ENCODE measurements at places on chromosomes 6 and 20.

DNA sequence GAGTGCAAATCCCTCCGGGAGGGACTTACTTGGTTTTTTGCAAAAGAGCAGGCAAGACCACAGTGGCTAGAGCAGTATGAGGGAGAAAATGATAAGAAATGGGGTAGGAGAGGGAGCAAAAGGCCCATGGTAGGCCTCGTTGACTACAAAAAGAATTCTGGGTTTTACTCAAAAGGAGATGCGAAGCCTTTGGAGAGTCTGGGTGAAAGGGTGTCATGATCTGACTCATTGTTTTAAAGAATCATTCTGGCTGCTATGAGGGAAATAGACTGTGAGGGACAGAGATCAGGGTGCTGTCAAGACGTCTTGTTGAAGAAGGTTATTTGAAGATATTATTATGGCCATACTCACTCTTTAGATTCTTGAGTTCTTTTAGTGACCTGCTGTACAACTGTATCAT, 13.0 kb downstream of the TBC1D32 start:
- H3K27me3 ChIP-seq, result no peaks in the 10 kb centered on the region
- H3K27ac ChIP-seq, result no peak overlapping the region
- no peak for DNase-seq
- peaks cover 9% of the 10 kb centered on the region for H3K36me3 ChIP-seq
- no peaks in the 10 kb centered on the region for H3K4me1 ChIP-seq
- H3K4me3 ChIP-seq, result no peak overlapping the region

GRCh38 chr6:42349753-42350511, 101.8 kb downstream of the TRERF1 start:
- no peaks in the 10 kb centered on the region for H3K36me3 ChIP-seq
- H3K27me3 ChIP-seq, result no peaks in the 10 kb centered on the region
- no peak overlapping the region for H3K27ac ChIP-seq
- H3K4me3 ChIP-seq, result no peak overlapping the region
- no peak for DNase-seq
- H3K4me1 ChIP-seq, result no peaks in the 10 kb centered on the region

- H3K27ac ChIP-seq, result no peak overlapping the region
- H3K4me1 ChIP-seq, result peaks cover 26% of the 10 kb centered on the region
Observed at GRCh38 chr6:105791583-105792318, 294.4 kb upstream of the PRDM1 start.

DNA sequence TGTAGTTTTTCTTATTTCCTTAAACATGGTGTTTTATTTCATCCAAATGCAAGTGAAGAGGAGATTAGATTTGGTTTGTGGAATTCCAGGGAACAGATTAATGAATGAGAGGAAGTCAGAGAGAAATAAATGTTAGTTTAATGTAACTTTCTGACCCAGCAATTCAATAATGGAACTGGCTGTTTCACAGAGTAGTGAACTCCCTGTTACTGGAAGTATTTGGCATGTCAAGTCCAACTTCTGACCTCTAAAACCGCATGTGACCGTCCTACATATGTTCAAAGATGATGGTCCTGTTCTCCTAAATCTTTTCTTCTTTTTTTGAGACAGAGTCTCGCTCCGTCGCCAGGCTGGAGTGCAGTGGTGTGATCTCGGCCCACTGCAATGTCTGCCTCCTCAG, 18.7 kb downstream of the PROCR start:
- no peak overlapping the region for H3K27ac ChIP-seq
- DNase-seq, result no peak
- H3K36me3 ChIP-seq, result no peaks in the 10 kb centered on the region
- H3K4me3 ChIP-seq, result no peak overlapping the region
- no peaks in the 10 kb centered on the region for H3K27me3 ChIP-seq

DNA sequence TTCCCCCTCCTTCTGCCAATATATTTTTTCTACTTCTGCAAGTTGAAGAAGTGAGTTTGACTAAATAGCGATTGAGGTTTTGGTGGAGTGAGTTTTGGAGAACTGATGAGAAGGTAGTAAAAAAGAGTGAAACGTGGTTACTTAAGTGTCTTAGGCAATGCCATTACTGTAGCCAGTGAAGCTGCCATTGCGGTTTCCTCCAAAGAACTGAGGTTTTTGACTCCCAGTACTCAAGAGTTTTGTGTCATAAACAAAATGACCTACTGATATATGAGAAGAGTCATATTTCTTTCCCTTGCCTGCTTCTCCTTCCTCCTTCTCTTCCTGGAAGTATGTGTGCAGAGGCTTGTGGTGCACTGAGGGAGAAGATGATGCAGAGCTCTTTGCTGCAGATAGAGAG, 554.5 kb upstream of the MAP3K7 start:
- no peaks in the 10 kb centered on the region for H3K36me3 ChIP-seq
- H3K27ac ChIP-seq, result no peak overlapping the region
- no peaks in the 10 kb centered on the region for H3K4me1 ChIP-seq
- H3K4me3 ChIP-seq, result no peak overlapping the region
- DNase-seq, result no peak

- peaks cover 3% of the 10 kb centered on the region for H3K4me1 ChIP-seq
- peaks cover 38% of the 10 kb centered on the region for H3K27me3 ChIP-seq
- H3K4me3 ChIP-seq, result no peak overlapping the region
Observed at GRCh38 chr6:146028252-146028795, 538 bp upstream of the GRM1 start.

DNA sequence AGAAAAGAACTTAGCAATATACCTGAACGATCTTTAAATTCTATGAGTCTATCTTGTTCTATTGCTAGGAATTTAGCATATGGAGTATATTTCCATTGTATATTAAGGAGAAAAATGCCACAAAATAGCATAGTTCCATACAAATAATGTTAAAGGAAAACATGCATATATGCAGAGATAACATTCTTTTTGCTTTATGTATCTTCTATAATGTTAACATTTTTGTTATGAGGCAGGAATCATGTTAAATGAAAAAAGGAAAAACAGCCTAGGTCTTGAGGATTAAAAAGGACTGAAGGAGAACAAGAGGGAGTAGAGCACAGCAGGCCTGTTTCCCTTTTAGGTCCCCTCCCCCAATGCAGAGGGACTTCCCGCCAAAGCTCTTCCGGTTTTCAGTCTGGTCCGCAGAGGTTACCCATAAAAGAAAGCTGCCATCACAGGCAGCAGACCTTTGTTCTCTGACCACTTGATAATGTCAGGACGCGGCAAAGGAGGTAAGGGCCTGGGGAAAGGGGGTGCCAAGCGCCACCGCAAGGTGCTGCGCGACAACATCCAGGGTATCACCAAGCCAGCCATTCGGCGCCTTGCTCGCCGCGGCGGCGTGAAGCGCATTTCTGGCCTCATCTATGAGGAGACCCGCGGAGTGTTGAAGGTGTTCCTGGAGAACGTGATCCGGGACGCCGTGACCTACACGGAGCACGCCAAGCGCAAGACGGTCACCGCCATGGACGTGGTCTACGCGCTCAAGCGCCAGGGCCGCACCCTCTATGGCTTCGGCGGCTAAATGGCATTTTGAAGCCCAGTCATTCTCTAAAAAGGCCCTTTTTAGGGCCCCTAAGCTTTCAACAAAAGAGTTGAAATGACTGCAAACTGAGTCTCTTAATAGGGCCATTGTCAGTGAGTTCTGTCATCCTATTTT, 108.4 kb upstream of the PRSS16 start:
- H3K4me3 ChIP-seq, result peak overlapping the region; percentile 58
- no peaks in the 10 kb centered on the region for H3K27me3 ChIP-seq
- H3K27ac ChIP-seq, result peak overlapping the region; percentile 70
- no peaks in the 10 kb centered on the region for H3K36me3 ChIP-seq

- H3K4me1 ChIP-seq, result peaks cover 76% of the 10 kb centered on the region
- no peak overlapping the region for H3K27ac ChIP-seq
- H3K4me3 ChIP-seq, result peak overlapping the region; percentile 38
- DNase-seq, result no peak
- no peaks in the 10 kb centered on the region for H3K36me3 ChIP-seq
Observed at GRCh38 chr6:108168090-108168463, 2.3 kb downstream of the NR2E1 start.

- no peak for DNase-seq
- H3K36me3 ChIP-seq, result no peaks in the 10 kb centered on the region
- no peaks in the 10 kb centered on the region for H3K27me3 ChIP-seq
- peak overlapping the region; percentile 96 for H3K4me3 ChIP-seq
- peaks cover 33% of the 10 kb centered on the region for H3K4me1 ChIP-seq
Observed at GRCh38 chr6:133953634-133954415, 801 bp downstream of the TBPL1 start.

- H3K27me3 ChIP-seq, result no peaks in the 10 kb centered on the region
- H3K4me3 ChIP-seq, result no peak overlapping the region
- peaks cover 44% of the 10 kb centered on the region for H3K36me3 ChIP-seq
- no peaks in the 10 kb centered on the region for H3K4me1 ChIP-seq
- DNase-seq, result no peak
Observed at GRCh38 chr6:36076178-36077063, 48.8 kb downstream of the MAPK14 start.

DNA sequence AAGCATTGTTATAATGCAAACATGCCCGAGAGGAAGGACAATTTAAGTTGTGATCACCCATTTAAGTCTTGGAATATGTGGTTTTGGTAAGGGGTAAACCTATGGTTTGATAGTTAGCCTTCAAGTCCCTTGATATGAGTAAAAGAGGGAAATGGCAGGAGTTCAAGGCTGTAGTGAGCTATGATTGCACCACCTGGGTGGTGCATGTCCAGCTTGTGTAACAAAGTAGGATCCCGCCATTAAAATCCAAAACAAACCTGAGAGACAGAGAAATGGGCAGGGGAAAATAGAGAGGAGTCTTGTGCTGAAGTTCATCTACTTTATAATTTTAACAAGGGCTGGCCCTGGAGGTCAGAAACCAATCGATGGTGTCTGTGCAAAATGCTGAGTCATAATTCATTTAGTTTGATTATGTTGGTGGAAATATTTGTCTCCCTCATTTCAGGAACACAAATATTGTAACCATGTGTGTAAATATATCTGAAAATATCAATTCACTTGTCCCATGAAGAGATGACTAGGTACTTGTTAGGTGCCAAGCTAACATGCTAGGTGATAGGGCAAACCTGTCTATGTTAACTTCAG, 23.2 kb upstream of the ARMH2 start:
- peaks cover 3% of the 10 kb centered on the region for H3K4me1 ChIP-seq
- H3K27ac ChIP-seq, result no peak overlapping the region
- no peak overlapping the region for H3K4me3 ChIP-seq
- no peaks in the 10 kb centered on the region for H3K27me3 ChIP-seq

DNA sequence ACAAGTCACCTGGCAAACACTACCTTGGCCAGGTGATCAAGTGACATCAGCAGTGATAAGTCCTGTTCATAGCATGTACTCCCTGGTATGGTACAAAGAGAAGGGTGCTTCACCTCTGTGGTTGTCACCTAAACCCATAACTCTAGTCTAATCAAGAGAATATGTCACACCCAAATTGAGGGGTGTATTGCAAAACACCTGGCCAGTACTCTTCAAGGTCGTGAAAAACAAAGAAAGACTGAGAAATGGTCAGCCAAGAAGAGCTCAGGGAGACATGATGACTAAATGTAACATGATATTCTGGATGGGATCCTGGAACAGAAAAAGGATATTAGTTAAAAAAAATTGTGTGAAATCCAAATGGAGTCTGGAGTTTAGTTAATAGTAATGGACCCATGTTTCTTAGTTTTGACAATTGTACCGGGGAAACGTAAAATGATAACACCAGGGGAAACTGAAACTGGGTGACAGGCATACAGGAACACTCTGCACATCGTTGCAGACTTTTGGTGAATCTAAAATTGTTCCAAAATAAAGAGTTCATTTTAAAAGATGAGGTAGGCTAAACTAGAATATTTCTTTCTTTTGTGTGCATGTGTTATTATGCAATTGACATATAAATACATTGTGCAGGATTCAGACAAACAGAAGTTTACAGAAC, 262.0 kb downstream of the CDC5L start:
- H3K27ac ChIP-seq, result no peak overlapping the region
- no peaks in the 10 kb centered on the region for H3K36me3 ChIP-seq
- H3K4me3 ChIP-seq, result no peak overlapping the region
- DNase-seq, result no peak
- no peaks in the 10 kb centered on the region for H3K27me3 ChIP-seq
- peaks cover 9% of the 10 kb centered on the region for H3K4me1 ChIP-seq

- peak overlapping the region; percentile 18 for H3K27ac ChIP-seq
- H3K4me1 ChIP-seq, result peaks cover 9% of the 10 kb centered on the region
- no peaks in the 10 kb centered on the region for H3K27me3 ChIP-seq
- H3K36me3 ChIP-seq, result no peaks in the 10 kb centered on the region
- peak overlapping the region; percentile 29 for H3K4me3 ChIP-seq
- no peak for DNase-seq
Observed at GRCh38 chr6:157954150-157955117, 27.2 kb upstream of the SYNJ2 start.

- H3K4me1 ChIP-seq, result no peaks in the 10 kb centered on the region
- no peak overlapping the region for H3K27ac ChIP-seq
- no peak for DNase-seq
- no peaks in the 10 kb centered on the region for H3K27me3 ChIP-seq
- no peaks in the 10 kb centered on the region for H3K36me3 ChIP-seq
Observed at GRCh38 chr6:135331002-135331401, 149.9 kb downstream of the MYB start.

DNA sequence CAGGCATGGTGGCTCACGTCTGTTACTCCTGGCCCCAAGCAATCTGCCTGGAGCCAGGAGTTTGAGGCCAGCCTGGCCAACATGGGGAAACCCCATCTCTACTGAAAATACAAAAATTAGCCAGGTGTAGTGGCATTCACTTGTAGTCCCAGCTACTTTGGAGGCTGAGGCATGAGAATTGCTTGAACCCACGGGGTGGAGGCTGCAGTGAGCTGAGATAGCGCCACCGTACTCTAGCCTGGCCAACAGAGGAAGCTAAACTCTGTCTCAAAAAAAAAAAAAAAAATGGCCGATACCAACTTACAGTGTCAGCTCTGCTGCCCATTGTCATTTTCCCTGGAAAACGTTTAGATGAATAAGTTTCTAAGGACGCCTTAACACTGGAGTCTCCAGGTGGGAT, 489.9 kb downstream of the TFAP2A start:
- H3K36me3 ChIP-seq, result no peaks in the 10 kb centered on the region
- no peak overlapping the region for H3K4me3 ChIP-seq
- H3K27me3 ChIP-seq, result no peaks in the 10 kb centered on the region
- no peak for DNase-seq

GRCh38 chr6:41818271-41819054, 31.0 kb downstream of the TOMM6 start:
- no peak overlapping the region for H3K27ac ChIP-seq
- DNase-seq, result no peak
- H3K27me3 ChIP-seq, result no peaks in the 10 kb centered on the region
- no peaks in the 10 kb centered on the region for H3K36me3 ChIP-seq
- no peaks in the 10 kb centered on the region for H3K4me1 ChIP-seq

- no peaks in the 10 kb centered on the region for H3K36me3 ChIP-seq
- H3K4me3 ChIP-seq, result peak overlapping the region; percentile 61
- no peak for DNase-seq
- peak overlapping the region; percentile 87 for H3K27ac ChIP-seq
- H3K27me3 ChIP-seq, result peaks cover 45% of the 10 kb centered on the region
Observed at GRCh38 chr6:26235302-26235670, 129.7 kb upstream of the BTN3A2 start.
